Head of caudate nucleus (tissue), 42 donors: ENCODE measurements at places on chromosomes 6 and 20.

- no peak for DNase-seq
These were observed 19.7 kb upstream of the SYNJ2 start for GRCh38 chr6:157961832-157962575.

DNA sequence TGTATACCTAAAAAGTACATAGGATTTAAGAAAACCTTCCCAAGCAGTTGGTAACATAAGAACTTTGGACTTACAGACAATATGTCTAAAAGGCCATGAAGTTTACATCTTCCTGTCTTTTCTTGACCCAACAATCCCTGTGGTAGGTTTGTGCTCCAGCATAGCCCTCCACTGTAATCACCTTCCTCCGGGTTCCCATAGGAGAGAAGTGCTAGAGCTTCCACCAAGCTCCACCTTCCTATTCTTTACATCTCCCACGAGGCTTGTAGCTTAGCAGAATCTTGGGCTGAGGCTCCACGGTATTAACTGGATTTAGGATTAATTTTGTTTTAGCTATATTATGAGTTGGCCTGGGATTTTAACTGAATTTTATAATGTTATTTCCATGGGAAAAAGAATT, 23.3 kb downstream of the ADGRG6 start:
- DNase-seq: no peak

GRCh38 chr20:31818376-31818908, 714 bp upstream of the MYLK2 start:
- no peak for DNase-seq

DNA sequence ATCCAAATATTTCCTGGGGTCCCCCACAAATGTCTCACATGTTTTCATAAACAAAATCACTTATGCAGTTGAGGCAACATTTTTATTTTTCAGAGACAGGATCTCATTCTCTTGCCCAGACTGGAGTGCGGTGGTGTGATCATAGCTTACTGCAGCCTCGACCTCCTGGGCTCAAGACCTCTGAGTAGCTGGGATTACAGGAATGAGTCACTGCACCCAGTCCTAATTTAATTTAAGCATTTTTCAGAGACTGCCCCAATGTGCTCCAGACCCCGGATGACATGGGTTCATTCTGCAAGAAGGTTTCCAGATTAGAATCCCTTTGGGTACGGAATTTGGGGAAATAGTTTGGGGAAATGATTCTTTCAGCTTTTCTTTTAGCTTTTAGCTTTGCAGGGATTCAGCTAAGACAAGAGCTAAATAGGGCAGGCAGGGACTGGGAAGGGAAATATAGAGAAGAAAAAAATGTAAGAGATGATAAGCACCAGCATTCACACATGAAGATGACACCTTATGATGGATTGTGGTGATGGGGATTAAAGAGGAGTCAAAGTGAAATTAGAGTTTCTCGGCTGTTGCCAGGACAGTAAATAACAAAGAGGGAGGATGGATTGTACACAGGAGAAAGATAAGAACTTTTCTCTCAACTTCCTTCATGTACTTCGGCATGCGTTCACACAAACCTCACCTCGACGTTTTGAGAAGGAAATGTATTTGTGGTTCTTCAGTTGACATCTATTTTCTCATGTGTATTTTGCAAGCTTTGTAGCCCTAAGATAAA, 169.4 kb upstream of the TAB2 start:
- no peak for DNase-seq

DNA sequence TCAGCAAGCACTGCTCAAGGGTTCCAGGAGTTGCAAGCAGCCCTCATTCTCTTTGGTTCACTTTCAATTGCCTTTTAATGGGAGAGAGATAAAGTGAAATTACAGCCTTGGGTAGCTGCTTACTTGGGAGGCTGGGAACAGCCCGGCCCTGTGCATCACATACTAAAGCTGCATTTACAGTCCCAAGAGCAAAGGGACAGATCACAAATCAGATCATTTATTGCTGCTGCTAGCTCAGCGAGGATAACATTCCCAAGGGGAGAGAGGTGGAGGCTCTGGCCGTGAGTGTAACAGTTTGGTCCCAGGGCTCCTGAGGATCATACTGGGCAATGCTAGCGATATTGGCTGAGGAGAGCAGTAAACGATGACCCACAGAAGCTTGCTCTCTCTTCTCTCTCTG, 133.1 kb downstream of the CDH26 start:
- DNase-seq: no peak

DNA sequence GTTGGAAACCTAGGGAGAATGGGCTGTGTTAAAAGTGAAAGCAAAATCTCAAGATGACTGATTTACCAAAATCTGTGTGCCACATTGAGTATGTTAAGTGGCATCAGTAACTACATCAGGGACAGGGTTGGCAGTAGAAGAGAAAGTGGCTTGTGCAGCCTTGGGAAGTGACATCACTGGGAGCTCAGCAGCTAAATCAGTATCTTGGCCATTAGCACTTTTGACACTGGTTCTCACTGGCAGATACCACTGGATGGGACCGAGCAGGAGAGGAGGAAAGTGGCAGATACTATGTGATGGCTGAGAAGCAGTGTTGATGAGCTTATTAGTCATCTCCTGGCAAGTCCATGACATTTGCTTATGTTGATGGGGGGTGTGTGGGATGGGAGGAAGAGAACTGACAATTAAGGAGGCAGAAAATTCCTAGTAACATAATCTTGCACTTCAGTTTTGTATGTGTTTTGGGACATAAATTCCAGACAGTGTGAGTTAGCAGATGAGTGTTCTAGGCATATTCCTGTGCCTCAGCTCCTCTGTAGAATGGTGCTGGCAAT, 322.2 kb downstream of the SOX4 start:
- DNase-seq: no peak

DNA sequence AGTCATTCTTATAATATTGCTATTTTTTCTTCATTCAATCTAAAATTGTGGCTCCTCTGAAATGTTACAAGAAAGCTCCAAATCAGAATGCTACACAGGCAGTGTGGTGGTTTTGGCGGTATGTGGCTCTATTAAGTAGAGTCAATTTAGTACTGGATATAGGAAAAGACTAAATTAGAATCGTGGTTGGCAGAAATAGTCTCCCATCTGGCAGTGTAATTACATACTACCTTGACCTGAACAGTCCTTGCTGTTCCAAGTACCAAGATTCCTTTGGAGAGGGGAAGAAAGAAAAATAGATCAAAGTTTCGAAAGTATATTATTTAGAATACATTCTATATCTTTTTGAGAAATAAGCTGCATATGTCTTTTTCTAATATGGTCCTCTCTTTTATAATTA, 78.2 kb downstream of the C6orf118 start:
- no peak for DNase-seq
